ENCODE measurements at places on chromosomes 4 and X.

DNA sequence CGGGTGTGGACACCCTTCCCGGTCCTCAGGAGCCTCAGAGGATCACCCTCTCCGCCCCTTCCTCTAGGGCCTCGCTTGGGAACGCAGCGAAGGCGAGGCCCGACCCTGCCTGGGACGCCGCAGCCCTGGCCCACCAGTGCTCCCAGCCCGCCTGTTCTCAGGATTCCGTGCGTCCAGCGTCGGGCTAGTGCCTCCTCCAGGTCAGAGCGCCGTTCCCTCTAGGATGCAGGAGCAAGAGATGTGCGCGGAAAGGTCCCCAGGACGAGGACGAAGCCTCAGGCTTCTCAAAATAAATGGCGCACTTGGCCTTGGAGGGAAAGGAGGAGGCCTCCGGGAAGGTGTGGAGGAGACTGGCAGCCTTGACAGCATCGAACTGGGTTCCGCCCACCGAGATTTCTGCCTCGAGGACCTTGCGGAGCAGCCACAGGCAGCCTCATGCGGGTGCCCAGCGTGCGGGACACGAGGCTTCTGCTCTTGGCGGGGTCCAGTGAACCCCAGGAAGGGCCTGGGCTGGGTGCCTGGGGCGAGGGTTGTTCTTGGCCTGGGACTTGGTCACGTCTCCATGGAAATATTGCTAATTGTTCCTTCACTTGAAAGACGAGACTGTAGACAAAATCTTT is 35.1 kb downstream of the PITX2 start:
- no peak for DNase-seq

DNA sequence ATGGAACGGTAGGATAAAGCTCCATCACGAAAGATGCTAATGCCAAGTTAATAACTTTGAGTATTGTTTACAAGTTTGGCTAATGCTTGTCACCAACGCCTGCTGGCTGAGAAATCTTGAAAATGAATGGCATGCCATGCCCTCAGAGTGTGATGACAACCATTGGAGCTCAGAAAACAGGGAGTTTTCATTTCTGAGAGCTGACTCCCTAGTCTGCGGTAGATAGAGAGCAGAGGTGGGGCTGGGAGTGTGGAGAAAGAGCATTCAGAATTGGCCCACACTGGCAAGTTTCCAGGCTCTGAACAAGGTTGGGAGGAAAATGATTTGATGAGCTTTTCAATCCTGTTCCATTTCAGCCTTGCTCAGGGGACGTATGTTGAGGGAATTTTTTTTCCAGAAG is 183.9 kb downstream of the CPEB2 start:
- no peak for DNase-seq

DNA sequence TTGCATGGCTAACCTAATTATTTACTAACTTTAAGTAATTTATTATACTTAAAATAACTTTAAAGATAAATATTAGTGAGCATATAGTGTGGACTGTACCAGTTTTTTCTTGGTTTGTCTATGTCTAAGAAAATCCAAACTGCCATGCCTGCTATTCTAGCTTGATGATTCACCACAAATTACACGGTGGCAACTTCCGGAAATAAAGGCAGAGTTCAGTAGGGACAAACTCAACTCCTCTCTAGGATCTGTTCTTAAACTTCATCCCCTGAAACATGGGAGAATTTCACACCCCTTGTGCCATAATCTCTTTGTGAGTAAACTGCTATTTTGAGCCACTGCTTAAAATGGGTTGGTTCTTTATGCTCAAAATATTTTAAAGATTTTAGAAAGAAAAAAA is 213.6 kb upstream of the NRK start:
- DNase-seq = no peak

DNA sequence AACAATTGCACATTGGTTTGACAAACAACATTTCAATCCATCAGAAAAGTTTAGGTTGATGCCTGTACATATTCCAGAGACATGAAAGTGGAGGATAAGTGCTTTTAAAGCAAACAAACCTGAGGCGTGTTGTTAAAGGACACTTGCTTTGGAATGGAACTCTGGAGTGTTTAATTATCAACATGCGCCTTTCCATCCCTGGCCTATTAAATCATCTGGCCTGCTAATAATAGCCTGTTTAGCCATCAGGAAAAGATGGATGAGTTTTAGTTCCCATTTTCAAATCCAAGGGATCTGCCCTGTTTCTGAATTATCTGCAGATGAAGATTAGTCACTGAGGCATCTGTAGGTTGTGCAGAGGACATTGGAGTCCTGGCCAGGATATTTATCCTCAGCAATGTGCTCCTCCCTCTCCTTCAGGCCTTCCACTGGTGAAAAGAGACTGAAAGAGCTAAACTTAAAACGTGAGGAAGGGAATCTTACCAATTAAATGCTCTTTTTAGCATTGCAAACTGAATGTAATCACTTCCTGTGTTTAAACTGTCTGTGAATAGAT is 388.9 kb downstream of the PPARGC1A start:
- DNase-seq = no peak

GRCh38 chr4:17316566-17316965 is 195.3 kb downstream of the QDPR start:
- DNase-seq = no peak

DNA sequence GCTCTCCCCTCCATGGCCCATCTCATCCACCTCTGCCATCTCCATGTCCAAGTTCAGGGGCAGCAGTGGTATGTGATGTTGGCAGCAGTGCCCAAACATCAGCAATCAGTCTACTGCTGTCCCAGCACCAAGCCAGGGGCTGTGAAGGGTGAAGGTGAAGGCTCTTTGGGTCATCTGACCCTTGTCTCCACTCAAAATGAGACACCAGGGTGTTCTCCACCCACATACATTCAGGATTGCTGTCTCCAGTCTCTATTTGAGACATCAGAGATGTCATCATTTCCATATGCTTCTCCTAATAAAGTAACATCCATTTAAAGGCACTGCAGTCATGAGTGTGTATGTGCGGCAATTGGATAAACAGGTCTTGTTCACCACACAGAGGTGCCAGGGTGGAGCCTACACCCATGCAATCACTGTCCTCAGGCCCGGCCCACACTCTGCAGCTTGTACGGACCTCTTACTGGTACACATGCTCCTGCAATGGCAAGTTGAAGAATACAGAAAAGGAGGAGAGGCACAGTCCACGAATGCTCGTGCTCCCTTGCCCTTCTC is 22.2 kb downstream of the MAML3 start:
- DNase-seq = no peak

DNA sequence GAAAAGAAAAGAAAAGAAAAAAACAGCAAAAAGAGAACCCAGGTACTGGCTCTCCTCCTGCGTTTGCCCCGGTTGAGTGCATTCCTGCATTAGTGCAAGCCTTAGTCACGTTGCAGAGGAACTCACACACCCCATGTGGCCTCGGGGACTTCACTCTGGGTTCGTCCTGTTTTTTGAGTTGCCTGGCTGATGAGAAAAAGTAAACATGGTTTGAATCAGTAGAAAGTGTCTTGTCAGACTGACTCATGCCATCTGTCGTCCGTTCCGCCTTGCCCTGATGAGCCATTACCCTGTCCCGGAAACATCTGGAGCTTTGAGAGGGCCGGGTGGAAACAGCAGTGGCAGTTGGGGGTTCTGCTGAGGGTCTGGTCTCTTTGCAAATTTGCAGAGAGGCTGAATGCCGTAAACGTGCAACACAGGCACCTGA is 16.3 kb downstream of the CD99 start:
- DNase-seq = no peak

DNA sequence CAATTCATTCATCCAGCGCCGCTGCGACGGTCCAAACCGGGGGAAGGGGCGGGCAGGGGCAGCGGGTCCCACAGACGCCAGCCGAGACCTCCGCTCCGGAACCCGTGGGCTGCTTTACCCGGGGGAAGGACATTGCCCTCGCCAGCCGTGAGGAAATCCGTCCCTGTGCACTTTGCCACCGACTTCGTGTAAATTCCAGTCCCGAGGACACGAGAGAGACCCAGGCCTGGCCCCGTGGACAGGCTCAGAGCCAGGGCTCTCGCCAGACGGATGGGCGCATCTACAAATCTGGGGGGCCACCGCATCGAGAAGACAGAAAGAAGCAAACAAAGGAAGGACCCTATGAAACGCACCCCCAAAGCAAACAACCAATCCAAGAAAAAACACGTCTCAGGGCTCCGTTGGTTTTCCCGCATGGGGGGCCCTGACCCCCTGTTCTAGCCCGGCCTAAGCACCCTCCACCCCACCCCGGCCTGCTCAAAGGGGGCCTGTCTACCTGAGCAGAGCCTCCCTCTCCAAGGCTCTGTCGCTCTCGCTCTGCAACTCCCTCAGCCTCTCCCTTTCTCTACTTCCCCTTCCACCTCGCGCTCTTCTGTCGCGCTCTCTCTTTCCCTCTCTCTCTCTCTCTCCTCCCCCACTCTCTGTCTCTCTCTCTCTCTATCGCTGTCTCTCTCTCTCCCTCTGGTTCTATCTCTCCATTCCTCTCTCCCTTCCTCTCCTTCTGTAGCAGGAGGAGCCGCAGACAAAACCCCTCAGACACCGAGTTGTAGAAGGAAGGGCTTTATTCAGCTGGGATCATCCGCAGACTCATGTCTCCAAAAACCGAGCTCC is 11.3 kb downstream of the FRG2 start:
- DNase-seq = no peak

DNA sequence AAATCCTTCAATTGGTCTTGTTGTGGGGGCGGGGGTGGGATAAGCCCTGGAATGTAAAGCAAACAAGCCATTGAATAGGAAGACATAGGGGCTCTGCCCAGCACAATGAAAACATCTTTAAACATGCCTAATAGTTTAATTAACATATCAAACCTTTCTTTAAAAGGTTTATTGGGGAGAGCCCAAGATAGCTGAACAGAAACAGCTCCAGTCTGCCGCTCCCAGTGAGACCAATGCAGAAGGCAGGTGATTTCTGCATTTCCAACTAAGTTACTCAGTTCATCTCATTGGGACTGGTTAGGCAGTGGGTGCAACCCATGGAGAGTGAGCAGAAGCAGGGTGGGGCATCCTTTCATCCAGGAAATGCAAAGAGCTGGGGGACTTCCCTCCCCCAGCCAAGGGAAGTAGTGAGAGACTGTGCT is 327.2 kb upstream of the CNKSR2 start:
- DNase-seq = no peak

GRCh38 chr4:116598155-116598979 is 487.0 kb downstream of the TRAM1L1 start:
- DNase-seq = no peak

DNA sequence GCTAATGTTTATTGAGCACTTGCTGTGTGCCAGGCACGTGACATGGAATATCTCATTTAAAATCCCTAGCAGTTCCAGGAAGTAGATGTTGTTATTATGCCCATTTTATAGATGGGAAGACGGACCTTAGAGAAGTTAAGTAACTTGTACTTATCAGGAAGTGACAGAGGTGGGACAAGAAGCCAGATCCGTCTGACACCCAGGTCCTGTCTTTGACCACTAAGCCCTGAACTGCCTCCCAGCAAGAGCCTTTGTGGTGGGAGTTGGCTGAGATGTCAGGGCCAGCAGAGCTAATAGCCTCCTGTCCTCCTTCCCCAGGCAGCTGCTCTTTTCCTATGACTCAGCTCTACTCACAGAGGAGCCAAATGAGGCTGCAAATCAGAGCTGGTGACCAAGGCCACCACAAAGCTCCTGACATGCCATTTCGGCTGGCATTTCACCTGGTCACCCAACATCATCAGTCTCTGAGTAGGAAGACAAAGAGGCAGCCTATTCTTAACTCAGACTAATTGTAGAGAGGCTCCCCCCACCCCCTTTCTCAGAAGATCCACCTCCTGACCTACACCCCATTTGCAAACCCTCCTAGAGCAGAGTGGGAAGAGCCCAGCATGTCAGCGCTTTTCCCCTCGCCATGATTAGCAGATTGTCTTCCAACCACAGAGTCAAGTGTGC is 175.1 kb upstream of the KIT start:
- no peak for DNase-seq

DNA sequence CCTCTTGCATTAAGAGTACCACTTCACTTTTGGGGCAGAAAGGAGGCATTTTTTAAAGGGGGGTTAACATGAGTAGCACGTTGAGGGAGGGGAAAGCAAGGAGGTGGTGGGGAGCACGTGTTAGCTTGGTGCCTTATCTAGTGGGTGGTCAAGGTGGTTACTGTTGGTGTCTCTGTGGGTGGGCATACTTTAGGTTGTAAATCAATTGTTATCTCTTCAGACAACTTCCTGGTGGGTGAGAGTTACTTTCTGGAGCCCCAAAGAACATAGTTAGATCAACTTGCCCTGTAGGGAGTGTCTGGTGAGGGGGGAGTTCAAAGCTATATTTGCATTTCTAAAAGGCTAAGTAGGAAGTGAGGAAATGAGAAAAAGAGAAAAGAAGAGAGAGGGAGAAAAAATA is 297.7 kb upstream of the CLNK start:
- no peak for DNase-seq

DNA sequence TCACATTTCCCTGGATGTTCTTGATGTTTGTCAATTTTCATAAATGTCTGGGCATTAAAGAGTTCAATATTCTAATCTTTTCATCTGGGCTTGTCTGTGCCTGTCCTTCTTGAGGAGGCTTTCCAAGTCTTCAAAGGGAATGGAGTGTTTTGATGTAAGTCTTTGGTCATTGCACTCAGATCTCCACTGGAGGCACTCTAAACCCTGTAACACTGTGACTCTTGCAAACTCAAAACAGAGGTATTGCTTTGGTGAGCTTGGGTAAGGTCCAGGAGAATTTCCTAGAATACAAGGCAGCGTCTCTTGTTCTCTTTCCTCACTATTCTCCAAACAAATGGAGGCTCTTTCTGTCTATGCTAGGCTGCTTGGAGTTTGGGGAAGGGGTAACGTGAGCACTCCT is 1118.1 kb upstream of the PABPC4L start:
- no peak for DNase-seq

- no peak for DNase-seq
These were observed 24.7 kb downstream of the MID2 start for GRCh38 chrX:107850422-107850765.

GRCh38 chrX:8714164-8714563 is 17.8 kb downstream of the ANOS1 start:
- DNase-seq = no peak

GRCh38 chr4:126124818-126125217 is 810.1 kb downstream of the FAT4 start:
- no peak for DNase-seq

DNA sequence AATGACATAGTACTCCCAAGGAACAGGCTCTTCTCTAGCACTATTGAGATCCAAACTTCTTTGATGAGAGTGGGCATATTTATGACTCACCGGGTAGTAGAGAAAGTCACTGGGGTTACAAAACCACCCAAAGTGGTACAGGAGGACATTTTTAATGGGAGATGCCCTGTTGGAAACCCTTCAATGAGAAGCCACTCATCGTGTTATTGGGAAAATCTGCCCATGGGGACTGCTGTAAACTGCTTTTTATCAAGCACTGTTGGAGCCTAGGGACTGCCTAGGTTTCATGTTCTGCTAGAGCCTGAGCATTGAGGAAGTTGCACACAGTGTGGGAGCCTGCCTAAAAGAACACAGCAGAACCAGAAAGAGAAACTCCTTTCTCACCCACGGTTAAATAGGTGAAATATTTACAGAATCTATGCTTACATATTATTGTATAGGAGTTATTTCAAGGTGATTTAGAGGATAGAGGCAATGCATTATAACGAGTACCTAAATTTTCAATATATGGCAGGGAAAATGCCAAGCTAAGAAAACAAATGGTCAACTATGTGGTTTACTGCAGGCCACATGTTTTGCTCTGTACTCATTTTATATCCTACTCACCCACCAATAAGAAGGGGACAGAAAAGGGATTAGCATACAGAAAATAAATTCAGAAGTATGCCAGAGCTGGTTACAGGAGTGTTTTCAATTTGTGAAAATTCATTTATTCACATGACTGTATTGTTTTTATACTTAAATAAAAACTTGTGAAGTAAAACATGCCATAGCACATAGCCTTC is 559.1 kb downstream of the FSTL5 start:
- no peak for DNase-seq

All from NCI-H187 (cell line).